ENCODE measurements at places on chromosomes 11 and 22. TPM values are rescaled to one million over a fixed set of nuclear protein-coding genes. Genes with fewer than 3 reads are reported as not detected.

GRCh38 chr11:131977231-131977630 is 606.8 kb downstream of the NTM start:
- no peaks in the 10 kb centered on the region for H3K36me3 ChIP-seq
- no peak overlapping the region for H3K4me3 ChIP-seq
- H3K27me3 ChIP-seq = no peaks in the 10 kb centered on the region
- DNase-seq = no peak
- no peaks in the 10 kb centered on the region for H3K4me1 ChIP-seq
- no peak overlapping the region for H3K27ac ChIP-seq

Gene APOBEC3B
- total RNA-seq = not detected

DNA sequence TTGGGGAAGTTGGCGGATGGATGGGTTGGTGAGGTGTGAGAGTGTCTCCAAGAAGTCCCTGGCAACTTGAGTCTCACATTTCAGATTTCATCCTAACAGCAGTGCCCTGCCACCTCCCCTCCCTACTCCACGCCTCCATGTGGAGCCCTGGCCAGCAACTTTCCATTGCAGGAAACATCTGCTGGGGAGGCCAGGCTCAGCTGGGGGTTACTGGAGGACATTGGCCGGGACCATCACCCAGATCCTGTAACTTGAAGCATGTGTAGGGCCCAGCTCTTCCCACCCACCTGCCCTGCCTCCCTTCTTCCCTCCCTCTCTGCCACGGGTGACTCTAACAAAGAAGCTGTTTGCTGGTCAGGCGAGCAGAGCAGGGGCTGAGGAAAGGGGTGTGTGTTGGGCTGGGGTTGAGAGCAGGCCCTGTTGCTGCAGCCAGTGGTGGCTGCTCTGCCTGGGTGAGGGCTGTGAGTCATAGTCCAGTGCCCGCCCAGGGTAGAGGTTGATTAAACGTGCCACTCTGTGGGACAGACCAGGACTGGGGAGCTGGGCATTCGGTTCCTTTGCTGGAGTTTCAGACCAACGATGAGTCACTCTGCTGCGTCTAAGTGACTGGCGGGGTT is 64.0 kb downstream of the SCN3B start:
- no peaks in the 10 kb centered on the region for H3K4me1 ChIP-seq
- no peaks in the 10 kb centered on the region for H3K27me3 ChIP-seq
- no peak overlapping the region for H3K27ac ChIP-seq
- no peak for DNase-seq
- H3K36me3 ChIP-seq = peaks cover 11% of the 10 kb centered on the region
- no peak overlapping the region for H3K4me3 ChIP-seq

Gene OR4A16
- not detected for total RNA-seq

Gene SLC3A2
- total RNA-seq = 234 TPM

DNA sequence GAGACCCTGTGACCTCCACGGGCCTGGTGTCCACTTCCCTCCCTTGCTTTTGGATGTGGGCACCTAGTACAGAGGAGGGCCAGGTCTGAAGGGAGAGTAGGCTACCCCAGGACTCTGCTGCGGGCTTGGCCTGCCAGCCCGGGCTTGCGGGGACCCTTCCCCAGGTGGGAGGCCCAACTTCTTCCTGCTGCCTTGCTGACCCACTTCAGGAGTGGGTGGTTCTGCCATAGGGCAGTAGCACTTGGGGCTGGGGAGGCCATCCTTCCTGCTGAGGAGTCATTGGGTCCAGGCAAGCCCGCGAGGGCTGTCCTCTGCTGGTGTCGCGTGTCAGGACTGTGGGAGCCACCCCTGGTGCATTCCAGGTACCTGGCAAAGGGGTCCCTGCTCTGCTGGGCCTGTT is 1250.0 kb downstream of the BRD1 start:
- H3K36me3 ChIP-seq = no peaks in the 10 kb centered on the region
- H3K4me3 ChIP-seq = no peak overlapping the region
- H3K27ac ChIP-seq = no peak overlapping the region

- H3K36me3 ChIP-seq = no peaks in the 10 kb centered on the region
- H3K4me3 ChIP-seq = no peak overlapping the region
- DNase-seq = no peak
- H3K27me3 ChIP-seq = no peaks in the 10 kb centered on the region
- H3K4me1 ChIP-seq = no peaks in the 10 kb centered on the region
- H3K27ac ChIP-seq = no peak overlapping the region
These were observed 366.0 kb upstream of the NARS2 start for GRCh38 chr11:78940500-78941225.

DNA sequence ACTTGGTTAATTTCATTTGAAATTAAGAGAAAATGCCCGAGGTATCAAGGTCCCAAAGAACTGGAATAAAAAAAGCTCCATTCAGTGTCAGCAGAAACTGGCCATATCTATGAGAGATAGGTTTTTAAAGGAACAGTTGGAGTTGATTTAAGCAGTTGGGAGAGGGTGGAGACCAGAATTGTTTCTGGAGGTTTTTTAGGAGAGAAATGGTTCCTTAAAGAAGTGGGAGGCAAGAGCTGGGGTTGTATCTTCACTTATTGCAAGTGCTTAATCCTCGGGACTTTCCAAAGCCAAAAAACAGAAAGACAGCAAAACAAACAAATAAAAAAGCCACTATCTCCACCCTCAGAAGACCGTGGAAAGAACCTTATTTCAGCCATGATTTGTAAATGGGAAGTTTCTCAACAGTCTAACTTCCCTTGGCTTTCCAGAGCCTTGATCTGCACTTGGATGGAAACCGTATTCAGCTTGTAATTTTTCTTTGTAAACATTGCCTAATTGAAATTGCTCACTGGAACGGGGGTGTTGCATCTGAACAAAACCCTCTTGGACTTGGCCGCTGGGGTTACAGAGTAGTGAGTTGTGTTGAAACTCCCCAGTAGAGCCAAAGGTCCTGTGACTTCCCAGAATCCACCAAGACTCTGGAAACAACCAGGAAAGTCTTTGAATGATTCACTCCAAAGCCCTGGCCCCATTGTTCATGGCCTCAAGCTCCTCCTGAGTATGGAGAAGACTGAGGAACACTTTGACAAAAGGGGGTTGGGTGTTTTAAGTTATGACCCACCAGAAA is 115.6 kb downstream of the SLC1A2 start:
- H3K36me3 ChIP-seq = no peaks in the 10 kb centered on the region
- no peak for DNase-seq
- H3K27ac ChIP-seq = peak overlapping the region; percentile 34
- H3K4me1 ChIP-seq = peaks cover 19% of the 10 kb centered on the region
- no peaks in the 10 kb centered on the region for H3K27me3 ChIP-seq
- no peak overlapping the region for H3K4me3 ChIP-seq

DNA sequence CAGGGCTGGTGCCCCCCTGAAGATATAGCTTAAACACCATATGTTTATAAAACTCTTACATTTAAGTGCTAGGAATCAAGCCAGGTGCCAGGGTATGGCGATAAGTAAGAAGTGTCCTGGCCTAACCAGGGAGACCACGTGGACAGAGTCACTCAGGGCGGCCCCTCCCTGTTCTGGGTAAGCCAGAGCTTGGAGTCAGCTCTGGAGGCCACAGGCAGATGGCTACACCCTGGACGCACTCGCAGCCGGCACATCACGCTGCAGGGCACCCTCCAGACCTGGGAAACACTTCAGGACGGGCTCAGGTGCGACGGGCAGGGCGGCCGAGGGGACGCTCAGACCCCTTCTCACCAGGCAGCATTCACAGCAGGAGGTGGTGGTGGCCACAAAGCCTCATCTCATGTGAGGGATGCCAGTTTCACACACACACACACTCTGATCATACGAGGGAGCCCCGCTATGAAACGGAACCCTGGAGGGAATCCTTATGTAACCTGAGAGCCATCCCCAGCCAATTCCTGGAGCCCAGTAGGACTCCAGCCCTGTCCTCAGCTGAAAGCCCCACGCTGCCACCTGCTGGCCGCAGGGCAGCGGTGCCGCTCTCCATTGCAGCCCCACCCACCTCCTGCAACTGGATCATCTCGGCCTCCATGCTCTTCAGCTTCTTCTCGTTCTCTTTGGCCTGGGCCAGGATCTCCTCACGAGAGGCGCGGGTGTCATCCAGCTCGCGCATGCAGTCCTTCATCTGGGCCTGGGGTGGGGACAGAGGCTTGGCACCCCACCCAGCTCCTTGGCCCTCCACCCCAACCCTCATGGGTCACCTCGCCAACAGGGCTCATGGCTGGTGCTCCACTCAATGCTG is 33.4 kb downstream of the APOL1 start:
- DNase-seq = peak; percentile 58
- H3K27ac ChIP-seq = peak overlapping the region; percentile 9
- no peaks in the 10 kb centered on the region for H3K27me3 ChIP-seq
- H3K36me3 ChIP-seq = peaks cover 84% of the 10 kb centered on the region

GRCh38 chr11:597166-597725 is 18.5 kb downstream of the IRF7 start:
- no peak overlapping the region for H3K27ac ChIP-seq
- peaks cover 7% of the 10 kb centered on the region for H3K4me1 ChIP-seq
- peak; percentile 29 for DNase-seq
- no peak overlapping the region for H3K4me3 ChIP-seq

Gene ZNF215
- 0.87 TPM for total RNA-seq

DNA sequence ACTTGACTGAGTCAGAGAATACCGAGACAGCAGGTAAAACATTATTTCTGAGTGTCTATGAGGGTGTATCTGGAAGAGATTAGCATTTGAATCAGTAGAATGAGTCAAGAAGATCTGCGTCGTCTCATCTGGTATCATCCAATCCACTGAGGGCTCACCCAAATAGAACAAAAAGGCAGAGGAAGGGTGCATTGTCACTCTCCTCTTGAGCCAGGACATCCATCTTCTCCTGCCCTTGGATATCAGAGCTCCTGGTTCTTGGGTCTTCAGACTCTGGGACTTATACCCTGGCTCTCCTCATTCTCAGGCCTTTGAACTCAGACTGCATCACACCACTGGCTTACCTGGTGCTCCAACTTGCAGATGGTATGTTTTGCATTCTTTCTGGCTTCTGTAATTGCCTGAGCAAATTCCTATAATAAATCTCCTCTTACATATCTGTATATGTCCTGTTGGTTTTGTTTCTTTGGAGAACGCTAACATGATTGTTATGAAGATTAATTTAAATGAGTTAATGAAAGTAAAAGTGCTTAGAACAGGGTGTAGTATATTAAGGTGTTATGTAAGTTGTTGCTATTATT is 49.3 kb downstream of the ME3 start:
- no peaks in the 10 kb centered on the region for H3K4me1 ChIP-seq
- no peaks in the 10 kb centered on the region for H3K36me3 ChIP-seq
- H3K4me3 ChIP-seq = no peak overlapping the region
- H3K27ac ChIP-seq = no peak overlapping the region

GRCh38 chr11:16925561-16926065 is 88.6 kb downstream of the PLEKHA7 start:
- no peaks in the 10 kb centered on the region for H3K36me3 ChIP-seq
- H3K4me1 ChIP-seq = peaks cover 10% of the 10 kb centered on the region
- DNase-seq = no peak
- H3K27ac ChIP-seq = no peak overlapping the region
- H3K27me3 ChIP-seq = peaks cover 24% of the 10 kb centered on the region

Gene UFD1
- 77.4 TPM for total RNA-seq

- peaks cover 11% of the 10 kb centered on the region for H3K4me1 ChIP-seq
- H3K27ac ChIP-seq = no peak overlapping the region
- DNase-seq = no peak
- peaks cover 32% of the 10 kb centered on the region for H3K27me3 ChIP-seq
- H3K36me3 ChIP-seq = no peaks in the 10 kb centered on the region
These were observed 526 bp upstream of the PNPLA5 start for GRCh38 chr22:43892183-43892894.

GRCh38 chr11:77109236-77110019 is 6.8 kb downstream of the OMP start:
- no peak overlapping the region for H3K4me3 ChIP-seq
- DNase-seq = no peak
- H3K4me1 ChIP-seq = no peaks in the 10 kb centered on the region
- H3K27me3 ChIP-seq = no peaks in the 10 kb centered on the region
- no peaks in the 10 kb centered on the region for H3K36me3 ChIP-seq

Gene MYEOV
- not detected for total RNA-seq

Gene KCNJ1
- 0.22 TPM for total RNA-seq

- H3K4me3 ChIP-seq = no peak overlapping the region
- H3K27me3 ChIP-seq = peaks cover 9% of the 10 kb centered on the region
- DNase-seq = no peak
- H3K36me3 ChIP-seq = no peaks in the 10 kb centered on the region
- H3K4me1 ChIP-seq = peaks cover 4% of the 10 kb centered on the region
These were observed 62.5 kb downstream of the FEZ1 start for GRCh38 chr11:125433454-125434121.

Gene RFPL3
- total RNA-seq = not detected

- H3K36me3 ChIP-seq = no peaks in the 10 kb centered on the region
- H3K27me3 ChIP-seq = peaks cover 13% of the 10 kb centered on the region
- no peak overlapping the region for H3K4me3 ChIP-seq
These were observed 71.5 kb upstream of the SLC22A12 start for GRCh38 chr11:64519541-64519940.

Gene THRSP
- not detected for total RNA-seq

DNA sequence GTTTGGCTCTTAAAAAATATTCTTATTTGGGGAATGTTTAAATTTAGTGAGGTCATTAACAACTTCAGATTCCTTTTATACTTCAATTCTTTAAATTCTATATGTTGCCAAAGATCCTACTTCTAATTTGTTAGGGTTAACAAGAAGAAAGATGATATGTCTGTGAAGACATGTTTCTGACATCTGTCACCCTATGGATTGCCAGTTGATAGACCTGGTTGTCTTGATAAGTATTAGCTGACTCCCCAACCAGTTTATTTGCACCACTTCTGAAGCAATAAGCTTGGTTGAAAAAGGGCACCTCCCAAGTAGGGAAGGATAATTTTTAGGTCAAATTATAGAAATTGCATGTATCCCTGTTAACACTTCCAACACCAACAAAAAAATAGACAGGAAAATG is 29.3 kb downstream of the ARHGEF12 start:
- H3K4me1 ChIP-seq = no peaks in the 10 kb centered on the region
- DNase-seq = no peak
- H3K27me3 ChIP-seq = peaks cover 5% of the 10 kb centered on the region
- no peak overlapping the region for H3K27ac ChIP-seq

GRCh38 chr22:23718371-23719165 is 27.8 kb downstream of the RGL4 start:
- H3K36me3 ChIP-seq = peaks cover 13% of the 10 kb centered on the region
- no peak for DNase-seq
- no peak overlapping the region for H3K27ac ChIP-seq
- no peaks in the 10 kb centered on the region for H3K27me3 ChIP-seq
- H3K4me3 ChIP-seq = no peak overlapping the region

DNA sequence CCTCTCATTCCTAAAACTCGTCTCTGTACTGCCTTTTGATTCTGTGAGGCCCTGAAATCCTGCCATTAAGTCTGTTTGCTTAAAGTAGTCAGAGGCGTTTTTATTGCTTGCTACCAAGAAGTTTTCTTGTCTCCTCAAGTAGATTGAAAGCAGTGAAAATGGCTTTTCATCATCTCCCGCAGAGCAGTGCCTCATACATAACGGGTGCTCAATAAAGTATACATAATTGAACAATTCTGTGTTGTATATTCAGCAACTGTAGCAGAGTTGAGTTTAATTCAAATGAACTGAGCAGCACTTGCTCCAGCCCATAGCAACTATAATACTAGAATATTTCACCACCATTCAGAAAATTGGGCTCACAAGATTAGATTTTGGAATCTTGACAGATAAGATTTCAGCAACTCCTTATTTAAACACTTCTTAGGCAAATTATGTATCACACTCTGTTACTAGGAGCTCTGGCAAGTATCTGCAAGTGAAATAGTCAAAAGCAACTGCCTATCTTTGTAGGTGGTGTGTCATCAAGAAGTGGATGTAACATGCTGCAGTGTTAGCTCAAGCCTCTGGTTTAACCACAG is 20.0 kb downstream of the FIBIN start:
- DNase-seq = no peak
- no peak overlapping the region for H3K4me3 ChIP-seq
- H3K36me3 ChIP-seq = no peaks in the 10 kb centered on the region
- no peak overlapping the region for H3K27ac ChIP-seq
- H3K4me1 ChIP-seq = no peaks in the 10 kb centered on the region
- H3K27me3 ChIP-seq = no peaks in the 10 kb centered on the region

Gene MS4A8
- total RNA-seq = not detected
